ENCODE measurements at places on chromosomes 6 and 20.

GRCh38 chr6:131839388-131839787 is 31.6 kb downstream of the ENPP1 start:
- no peak for DNase-seq

- DNase-seq = no peak
Observed at GRCh38 chr6:167779993-167780655, 46.6 kb upstream of the AFDN start.

DNA sequence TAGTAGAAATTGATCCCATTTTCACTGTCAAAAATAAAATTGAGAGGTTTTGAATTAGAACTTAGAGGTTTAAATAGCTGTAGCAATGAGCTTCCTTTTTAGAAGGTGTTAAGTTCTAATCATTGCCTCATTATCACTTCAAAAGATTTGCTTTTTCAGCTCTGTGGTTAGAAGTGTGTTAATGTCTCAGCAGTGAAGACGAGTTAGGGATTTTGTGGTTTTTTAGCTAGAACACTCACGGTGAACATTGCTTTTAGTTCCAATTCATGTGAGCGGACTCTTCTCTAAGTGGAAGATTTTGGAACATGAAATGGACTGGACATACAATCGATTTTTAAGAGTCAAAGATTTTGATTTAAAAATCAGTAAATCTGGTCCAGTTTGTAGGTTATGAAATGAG is 12.7 kb upstream of the IFNGR1 start:
- DNase-seq = no peak

- DNase-seq = no peak
Observed at GRCh38 chr20:47665221-47665991, 119.9 kb downstream of the SULF2 start.

GRCh38 chr6:14502551-14502950 is 385.0 kb downstream of the CD83 start:
- DNase-seq = no peak

GRCh38 chr20:57927376-57927775 is 217.6 kb upstream of the PMEPA1 start:
- no peak for DNase-seq

DNA sequence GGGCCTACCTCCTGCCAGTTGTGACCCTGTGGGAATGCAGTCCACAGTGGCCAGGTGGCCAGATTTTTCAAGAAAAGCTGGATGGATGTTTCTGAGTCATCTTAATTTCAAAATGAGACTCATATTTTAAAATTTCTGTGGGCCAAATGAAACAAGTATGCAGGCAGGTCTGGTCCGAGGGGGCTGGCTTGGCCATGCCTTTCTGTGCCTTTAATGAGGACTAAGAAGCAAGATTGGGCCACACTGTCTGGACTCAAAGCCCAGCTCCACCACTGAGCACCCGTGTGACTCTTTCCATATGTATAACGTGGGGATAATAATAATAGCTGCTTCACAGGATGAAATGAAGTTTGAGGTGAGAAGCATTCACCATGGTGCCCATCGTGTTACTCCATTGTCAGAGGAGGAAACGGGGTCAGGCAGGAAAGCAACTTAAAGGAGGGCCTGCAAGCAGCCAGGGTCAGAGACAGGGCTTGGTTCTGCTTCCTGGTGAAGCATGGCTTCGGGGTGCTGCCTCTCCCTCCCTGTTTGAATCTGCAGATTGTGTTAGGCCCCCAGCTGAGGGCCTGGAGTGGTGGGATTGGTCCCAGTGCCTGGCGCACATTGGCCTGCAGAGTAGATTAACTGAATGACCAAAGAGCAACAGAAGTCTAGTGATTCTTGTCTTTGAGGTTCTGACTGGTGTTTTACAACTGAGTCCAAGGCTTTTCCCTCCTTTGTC is 3.8 kb downstream of the SOX12 start:
- no peak for DNase-seq

DNA sequence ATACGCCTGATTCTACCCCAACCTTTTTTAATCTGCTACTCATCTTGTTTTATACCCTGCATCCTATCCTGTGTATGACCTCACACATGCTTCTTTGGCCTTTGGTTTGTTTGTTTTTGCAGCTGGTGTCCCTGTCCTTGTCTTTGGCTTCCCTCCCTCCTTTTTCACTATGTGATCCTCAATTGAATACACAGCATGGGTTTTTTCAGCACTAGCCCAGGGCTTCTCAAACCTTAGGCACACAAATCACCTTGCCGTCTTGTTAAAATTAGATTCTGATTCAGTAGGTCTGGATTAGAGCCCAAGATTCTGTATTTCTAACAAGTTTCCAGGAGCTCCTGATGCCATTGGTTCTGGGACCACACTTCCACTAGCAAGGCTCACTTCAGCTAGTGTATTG is 321.5 kb upstream of the MAN1A1 start:
- no peak for DNase-seq

DNA sequence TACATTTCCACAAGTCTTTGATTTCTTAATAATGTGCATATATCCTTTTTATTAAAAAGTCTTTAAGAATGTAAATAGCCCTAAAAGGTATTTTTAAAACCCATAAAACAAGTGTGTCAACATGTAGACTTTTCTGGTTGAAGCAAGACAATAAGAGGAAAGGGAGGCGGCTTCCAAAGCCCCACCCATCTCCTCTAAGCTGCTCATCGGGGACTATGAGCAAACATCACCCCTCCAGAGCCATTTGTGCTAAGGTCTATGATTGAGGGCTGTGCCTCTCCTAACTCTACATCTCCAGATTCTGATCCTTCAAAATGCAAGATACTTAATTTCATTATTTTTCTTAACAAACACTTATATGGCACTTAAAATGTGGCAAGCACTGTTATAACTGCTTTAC is 2.5 kb upstream of the NAA20 start:
- no peak for DNase-seq

- no peak for DNase-seq
Observed at GRCh38 chr6:3039384-3039783, 28.9 kb upstream of the RIPK1 start.

DNA sequence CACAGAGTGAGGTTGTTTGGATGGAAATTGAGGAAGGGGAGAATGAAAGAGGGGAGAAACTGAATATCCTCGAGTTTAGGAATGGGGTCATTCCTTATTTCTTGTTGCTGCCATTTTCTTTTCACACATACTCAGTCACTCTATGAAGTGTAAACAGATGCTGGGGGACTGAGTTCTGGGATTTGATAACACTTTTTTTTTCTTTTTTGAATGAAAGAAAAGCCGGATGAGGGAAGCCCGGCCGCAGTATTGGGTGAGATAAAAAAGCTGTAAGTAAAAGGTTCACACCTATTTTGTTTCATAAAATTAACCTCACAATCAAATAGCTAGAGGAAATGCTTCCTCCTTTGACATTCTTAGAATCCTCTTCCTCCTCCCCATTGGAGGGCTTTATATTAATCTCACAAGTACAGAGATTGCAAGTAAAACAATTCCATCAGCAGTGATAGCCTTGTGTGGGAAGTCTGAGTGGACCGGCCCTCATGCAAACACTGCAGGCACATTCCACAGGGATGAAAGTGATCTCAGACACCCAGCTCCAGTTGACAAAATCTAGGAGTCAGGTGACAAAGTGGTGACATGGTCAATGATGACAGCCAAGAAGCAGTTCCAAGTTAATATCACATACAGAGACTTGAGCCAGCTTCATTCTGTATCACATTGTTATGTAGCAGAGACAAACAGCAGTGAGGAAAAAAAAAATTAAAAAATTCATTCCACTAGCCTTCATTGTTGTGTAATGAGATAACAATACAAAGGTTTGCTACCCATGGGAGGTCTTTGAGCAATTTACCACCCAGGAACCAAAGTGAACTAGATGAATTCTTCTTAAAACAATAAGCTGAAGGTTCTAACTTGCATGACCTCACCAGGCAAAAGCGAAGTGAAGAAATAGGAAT is 391.1 kb upstream of the HSF2 start:
- peak; percentile 31 for DNase-seq

- no peak for DNase-seq
Observed at GRCh38 chr6:33622456-33623431, 1.6 kb downstream of the ITPR3 start.

DNA sequence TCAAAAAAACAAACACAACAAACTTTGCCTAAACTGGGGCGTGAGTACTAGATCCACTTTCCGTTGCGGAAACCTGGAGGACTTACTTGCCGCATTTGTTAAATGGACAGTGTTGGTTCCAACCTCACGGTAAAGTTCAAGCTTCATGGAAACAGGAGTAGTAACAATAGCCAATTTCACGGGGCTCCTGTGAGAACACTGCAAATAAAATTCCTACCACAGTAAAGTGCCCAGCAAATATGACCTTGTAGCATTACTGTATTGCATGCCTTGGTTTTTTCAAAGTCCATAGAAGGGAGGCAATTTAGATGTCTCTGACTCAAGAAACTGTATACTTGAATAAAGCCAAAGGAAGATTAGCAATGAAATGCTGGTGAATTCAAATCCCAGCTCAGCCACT is 3.6 kb upstream of the CYP24A1 start:
- no peak for DNase-seq

DNA sequence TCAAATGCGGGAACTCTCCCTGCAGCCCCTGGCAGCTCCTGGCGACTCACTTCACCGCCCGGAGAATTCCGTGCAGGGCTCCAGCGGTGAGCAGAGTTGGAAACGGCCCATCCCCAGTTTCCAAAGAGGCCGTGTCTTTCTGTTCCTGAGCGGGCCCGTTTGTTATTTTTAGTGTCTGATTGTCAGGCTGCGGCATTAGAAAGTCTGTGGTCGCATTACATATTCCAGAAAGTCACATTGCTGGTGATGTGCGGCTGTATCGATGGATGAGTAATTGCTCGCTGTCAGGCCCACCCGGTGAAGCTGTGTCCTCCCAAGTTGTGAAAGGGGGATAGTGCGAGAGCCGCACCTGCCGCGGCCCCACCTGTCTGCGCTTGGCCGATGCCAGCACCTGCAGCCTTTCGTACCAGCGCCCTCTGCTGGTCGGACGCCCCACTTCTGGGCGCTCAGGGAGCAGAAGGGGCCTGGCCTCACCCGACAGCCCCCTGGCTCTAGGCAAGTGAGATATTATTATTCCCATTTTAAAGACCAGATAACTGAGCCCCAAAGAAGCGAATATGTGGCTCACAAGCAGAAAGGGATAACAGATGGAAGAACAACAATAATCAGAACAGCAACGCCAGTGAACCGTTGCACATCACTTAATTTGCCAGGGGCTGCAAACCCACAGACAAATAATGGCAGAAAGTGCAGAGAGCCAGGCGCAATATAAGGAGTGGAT is 244.9 kb downstream of the TSHZ2 start:
- DNase-seq = no peak

- no peak for DNase-seq
Observed at GRCh38 chr6:79833964-79834284, 113.4 kb downstream of the ELOVL4 start.

- DNase-seq = peak; percentile 58
Observed at GRCh38 chr6:111950661-111951496, 77.6 kb upstream of the FYN start.

DNA sequence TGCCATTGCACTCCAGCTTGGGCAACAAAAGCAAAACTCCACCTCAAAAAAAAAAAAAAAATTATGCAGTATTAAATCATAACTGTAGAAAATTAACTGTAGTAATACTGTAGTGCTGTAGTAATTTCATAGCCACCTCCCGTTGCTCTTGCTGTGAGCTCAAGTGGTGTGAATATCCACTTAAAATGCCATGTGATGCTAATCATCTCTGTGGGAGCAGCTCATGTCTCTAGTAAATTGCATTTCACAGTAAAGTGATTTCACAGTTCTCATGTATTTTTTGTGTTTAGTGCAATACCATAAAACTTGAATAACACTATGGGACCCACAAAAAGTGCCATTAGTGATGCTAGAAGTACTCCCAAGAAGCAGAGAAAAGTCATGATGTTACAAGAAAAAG is 14.4 kb upstream of the FAM217A start:
- DNase-seq = no peak

GRCh38 chr6:74860456-74860855 is 345.4 kb downstream of the COL12A1 start:
- no peak for DNase-seq

DNA sequence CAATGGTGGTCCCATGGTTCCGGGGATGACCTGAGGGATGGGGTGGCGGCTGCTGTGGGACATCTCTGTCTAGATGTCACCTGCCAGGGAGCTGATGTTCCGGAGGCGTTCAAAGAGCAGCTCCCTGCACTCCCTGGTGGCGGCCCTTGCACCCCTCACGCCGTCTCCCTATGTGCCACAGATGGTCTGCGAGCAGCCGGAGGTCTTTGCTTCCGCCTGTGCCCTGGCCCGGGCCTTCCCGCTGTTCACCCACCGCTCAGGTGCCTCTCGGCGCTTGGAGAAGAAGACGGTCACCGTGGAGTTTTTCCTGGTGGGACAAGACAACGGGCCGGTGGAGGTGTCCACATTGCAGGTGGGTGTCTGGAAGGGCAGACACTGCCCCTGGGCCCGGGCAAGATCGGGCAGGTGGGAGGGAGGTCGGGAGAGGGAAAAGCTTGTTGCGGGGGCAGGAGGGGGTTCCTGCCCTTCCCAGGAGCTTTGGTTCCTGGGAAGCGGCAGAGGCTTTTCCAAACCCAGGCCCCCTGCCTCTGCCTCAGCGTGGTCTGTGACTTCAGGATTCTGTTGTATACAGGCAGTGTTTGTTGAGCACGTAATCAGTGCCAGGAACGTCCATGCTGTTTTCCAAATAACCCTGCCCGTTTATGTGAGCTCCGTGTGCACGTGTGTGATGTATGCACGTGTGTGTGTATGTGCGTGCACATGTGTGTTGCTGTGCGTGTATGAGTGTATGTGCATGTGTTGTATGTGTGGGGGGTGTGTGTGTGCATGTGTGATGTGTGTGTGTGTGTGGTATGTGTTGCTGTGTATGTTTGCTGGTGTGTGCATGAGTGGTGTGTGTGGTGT is 1.9 kb downstream of the NPEPL1 start:
- DNase-seq = no peak

DNA sequence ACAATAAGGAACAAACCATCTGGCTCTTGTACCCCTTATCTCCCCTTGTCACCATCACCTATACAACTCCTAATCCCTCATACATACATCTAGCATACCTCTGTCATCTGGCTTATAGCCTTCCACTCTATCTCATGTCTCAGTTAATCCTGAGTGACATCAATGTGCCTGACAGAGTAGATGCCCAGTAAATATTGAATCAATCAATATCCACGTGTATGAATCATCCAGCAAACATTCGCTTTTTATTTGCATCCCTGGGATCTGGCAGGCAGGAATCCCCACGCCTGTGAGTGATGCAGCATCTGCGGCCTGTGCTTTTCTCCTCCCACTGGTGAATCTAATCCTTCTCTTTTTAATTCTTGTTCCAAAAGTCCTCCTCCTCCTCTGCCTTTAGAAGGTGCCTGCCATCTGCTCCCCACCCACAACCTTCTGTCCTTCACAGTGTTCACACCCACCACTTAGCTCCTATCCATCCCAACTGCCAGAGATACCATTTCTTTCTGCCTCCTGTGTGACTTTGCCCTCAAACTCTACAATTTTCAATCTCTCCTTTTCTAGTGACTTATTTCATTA is 37.6 kb downstream of the ZNF391 start:
- no peak for DNase-seq

GRCh38 chr6:56364827-56365339 is 117.5 kb upstream of the COL21A1 start:
- peak; percentile 79 for DNase-seq

GRCh38 chr6:80605165-80605989 is 498.9 kb downstream of the BCKDHB start:
- DNase-seq = peak; percentile 47
